B cell (primary cell): ENCODE measurements at places on chromosomes 6 and 20. TPM values are rescaled to one million over a fixed set of nuclear protein-coding genes. Genes with fewer than 3 reads are reported as not detected.

- DNase-seq, result no peak
These were observed 5.4 kb upstream of the IER3 start for GRCh38 chr6:30749554-30750378.

DNA sequence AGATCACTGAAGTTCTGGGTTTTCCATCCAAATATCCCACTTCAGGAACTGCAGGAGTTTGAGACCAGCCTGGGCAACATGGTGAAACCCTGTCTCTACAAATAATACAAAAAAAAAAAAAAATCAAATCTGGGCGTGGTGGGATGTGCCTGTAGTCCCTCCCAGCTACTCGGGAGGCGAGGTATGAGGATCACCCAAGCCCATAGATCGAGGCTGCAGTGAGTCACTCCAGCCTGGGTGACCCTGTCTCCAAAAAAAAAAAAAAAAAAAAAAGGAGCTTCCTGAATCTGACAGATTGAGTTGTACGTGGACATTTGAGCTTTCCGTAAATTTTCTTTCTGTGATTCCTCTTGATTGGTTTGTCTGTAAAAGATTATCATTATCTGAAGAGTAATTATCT is 55.6 kb downstream of the TULP4 start:
- no peak for DNase-seq

- DNase-seq, result no peak
These were observed 12.8 kb upstream of the FANCE start for GRCh38 chr6:35439308-35439707.

- DNase-seq, result no peak
These were observed 31.5 kb upstream of the EDN1 start for GRCh38 chr6:12258591-12259075.

The COL9A1 gene
- not detected in 2 replicates for total RNA-seq

The ISM1 gene
- not detected in 2 replicates for total RNA-seq

The SCAF8 gene
- total RNA-seq, result 75.2 and 77.9 TPM in 2 replicates

The GRM1 gene
- total RNA-seq, result not detected in 2 replicates

The RNF39 gene
- total RNA-seq, result not detected in 2 replicates

GRCh38 chr6:63058601-63059000 is 152.7 kb upstream of the FKBP1C start:
- no peak for DNase-seq

- DNase-seq, result no peak
These were observed 538.3 kb downstream of the GRIK2 start for GRCh38 chr6:101931766-101932165.

DNA sequence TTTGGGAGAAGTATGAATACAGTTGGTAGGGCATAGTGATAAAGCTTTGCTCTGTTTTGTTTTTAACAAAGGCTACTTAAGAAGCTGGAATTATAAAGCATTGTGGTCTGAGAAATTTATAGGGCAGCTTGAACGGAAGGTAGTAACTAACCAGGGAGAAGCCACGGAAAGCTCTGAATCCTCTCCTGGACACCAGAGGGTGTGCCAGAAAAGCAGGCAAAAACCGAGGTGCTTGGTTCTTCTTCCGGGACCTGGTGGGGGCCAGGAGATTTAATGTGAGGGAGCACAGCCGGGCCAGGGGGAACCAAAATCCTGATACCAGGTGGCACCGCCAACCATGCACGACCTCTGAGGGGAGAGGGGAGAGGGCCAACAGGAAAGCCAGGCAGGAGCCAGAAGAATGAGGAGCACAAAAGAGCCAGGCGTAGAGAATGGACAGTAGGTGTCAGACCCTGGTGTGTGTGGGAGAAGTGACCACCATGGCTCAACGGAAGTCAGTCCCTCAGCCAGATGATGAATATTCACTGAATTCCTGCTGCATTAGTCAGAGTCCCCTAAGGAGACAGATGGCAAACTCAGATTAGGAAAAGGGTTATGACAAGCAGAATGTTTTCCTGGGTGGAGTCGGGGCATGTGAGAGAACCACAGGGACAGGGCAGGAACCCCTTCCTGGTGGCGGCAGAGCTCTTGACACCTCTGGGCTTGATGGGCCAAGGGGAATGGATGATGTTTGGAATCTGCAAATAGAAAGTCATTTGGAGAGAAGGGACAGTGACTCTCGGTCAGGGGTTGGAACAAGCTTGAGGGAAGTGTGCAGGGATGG is 262.3 kb downstream of the ZNF217 start:
- DNase-seq, result no peak

The SMLR1 gene
- total RNA-seq, result not detected in 2 replicates

DNA sequence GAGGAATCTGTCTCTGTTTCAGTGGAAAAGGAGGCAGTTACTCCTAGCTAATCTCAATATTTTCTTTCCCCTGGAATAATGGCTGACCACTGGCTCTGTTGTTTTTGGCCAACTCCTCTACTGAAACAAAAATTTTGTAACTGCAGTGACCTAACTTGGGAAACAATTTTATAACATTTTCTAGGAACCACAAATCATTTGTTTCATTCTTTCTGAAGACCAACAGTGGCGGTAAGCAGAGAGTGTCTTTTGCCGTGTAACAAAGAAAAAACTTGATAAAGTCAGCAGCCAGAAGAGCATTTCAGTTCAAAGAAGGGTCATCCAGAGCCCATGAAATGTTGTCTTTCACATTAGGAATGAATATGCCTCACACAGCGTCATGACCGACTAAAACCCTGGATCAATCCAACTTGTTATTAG is 11.8 kb upstream of the BFSP1 start:
- no peak for DNase-seq

- no peak for DNase-seq
These were observed 536.9 kb downstream of the HACE1 start for GRCh38 chr6:104322841-104323240.

- DNase-seq, result no peak
These were observed 3.8 kb downstream of the UNC93A start for GRCh38 chr6:167294651-167295494.

The EYA2 gene
- total RNA-seq, result 1.1 and 1.8 TPM in 2 replicates

- no peak for DNase-seq
These were observed 3.7 kb upstream of the SMAP1 start for GRCh38 chr6:70663881-70664466.
